Activated naive CD8-positive, alpha-beta T cell treated with anti-CD3 and anti-CD28 coated beads, Interleukin-2, amount 50 U/mL, for 16 hours (primary cell): ENCODE measurements at places on chromosomes 1 and 21.

GRCh38 chr1:112423207-112423606, 27.2 kb downstream of the CTTNBP2NL start:
- DNase-seq, result no peak

GRCh38 chr1:17570228-17570627, 30.7 kb downstream of the ARHGEF10L start:
- no peak for DNase-seq

DNA sequence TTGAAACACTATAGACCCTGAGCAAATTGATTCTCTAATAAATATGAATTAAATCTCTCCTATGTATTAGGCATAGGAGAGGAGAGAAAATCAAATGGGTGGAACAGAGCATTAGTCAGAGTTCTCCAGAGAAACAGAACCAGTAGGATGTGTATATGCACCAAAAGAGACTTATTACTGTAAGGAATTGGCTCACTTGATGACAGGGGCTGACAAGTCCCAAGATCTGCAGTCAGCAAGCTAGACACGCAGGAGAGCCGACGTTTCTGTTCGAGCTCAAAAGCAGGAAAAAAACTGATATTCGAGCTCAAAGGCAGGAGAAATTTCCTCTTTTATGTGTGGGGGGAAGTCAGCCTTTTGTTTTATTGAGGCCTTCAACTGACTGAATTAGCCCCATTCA, 259.2 kb upstream of the KAZN start:
- no peak for DNase-seq

DNA sequence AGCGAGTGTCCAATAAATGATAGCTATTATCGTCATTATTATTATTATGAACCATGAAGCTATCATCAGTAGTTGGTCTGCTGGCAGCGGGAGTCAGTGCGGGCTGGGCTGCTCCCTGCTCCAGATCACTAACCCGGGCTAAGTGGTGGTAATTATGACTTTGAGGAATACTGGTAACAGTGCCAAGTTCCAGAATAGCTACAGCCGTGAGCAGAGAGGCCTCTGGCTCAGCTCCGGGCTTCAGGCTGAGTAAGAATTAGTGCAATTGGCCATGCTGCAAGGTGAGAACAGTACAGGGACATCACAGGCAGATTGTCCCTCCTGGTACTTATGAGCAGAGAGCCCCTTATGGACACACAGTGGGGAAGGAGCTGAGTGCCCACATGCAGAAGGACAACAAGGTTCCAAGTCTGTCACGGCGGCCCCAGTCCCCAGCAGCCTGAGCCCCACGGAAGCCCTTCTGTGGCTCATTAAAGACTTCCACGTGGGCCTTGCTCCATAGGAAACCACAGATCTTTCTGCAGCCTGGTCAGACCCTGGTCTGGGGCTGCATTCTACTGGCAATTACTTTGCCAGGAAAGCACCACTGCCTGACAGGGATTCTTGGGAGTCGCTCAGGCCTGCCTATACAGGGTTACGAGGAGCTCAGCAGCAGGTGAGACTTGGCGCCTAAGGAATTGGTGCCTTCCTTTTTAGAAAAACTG, 235.1 kb downstream of the RRAGC start:
- no peak for DNase-seq

- DNase-seq, result no peak
Measured at GRCh38 chr1:12138196-12139168, 28.3 kb upstream of the TNFRSF1B start.

DNA sequence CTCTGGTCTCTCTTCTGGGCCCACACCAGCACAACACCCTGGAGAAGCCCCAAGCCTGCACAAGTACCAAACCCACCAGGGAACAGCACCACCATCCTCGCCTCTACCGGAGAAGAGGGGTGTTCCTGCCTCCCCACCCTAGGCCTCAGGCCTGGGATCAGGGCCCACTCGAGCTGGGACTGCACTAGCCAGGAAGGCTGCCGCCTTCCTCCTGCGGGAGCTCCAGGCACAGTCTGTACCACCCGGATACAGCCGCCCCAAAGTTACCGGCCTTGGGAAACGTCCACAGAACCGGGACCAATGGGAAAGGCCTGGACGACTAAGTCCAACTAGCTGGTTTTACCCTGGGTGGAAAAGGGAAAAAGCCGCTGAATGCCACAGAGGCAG, 3.4 kb downstream of the TAL1 start:
- no peak for DNase-seq

GRCh38 chr1:18529714-18530113, 49.0 kb downstream of the KLHDC7A start:
- DNase-seq, result no peak

DNA sequence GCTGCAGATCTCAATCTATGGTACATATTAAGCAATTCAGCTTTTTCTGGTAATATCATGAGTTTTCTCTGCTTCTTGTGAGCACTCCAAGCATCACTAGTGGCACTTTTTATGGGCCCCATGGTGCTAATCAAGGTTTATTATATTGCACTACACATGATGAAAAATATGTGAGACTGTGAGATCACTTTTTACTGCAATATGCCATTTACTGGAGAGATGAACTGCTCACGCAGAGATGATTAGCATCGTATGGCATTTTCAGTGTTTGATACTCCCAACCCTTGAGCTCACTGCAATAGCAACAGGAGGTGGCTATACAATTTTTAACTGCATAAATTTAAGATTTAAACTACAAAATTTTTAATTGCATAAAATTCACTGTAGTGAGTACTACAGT, 8.7 kb upstream of the KCNK1 start:
- DNase-seq, result no peak

- no peak for DNase-seq
Measured at GRCh38 chr1:116735246-116735645, 19.0 kb upstream of the CD2 start.

- DNase-seq, result no peak
Measured at GRCh38 chr1:83760226-83761021, 238.5 kb downstream of the TTLL7 start.

DNA sequence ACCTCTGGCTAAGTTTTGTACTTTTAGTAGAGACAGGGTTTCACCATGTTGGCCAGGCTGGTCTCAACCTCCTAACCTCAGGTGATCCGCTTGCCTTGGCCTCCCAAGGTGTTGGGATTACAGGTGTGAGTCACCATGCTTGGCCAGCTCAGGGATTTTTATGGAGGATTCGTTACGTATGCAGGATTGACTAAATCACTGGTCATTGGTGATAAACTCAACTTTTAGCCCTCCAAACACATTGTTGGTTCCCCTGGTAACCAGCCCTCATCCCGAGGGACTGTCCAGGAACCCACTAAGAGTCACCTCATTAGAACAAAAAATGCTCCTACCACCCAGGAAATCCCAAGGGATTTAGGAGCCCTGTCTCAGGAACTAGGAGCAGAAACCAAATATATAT, 40.4 kb downstream of the ST3GAL3 start:
- DNase-seq, result no peak

- DNase-seq, result no peak
Measured at GRCh38 chr1:221734187-221734586, 7.7 kb downstream of the DUSP10 start.

- no peak for DNase-seq
Measured at GRCh38 chr21:45057886-45058285, 16.5 kb upstream of the ADARB1 start.

DNA sequence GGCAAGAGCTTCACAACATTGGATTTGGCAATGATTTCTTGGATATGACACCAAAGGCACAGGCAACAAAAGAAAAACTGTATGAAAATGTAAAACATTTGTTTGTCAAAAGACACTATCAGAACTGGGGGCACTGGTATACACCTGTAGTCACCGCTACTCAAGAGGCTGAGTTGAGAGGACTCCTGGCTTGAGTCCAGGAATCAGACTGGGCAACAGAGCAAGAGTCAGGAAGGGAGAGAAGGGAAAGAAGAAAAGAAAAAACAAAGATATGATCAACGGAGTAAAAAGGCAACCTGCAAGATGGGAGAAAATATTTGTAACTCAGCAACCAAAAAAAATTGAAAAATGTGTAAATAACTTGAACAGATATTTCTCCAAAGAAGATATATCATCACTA, 6.0 kb upstream of the TUT4 start:
- DNase-seq, result no peak

DNA sequence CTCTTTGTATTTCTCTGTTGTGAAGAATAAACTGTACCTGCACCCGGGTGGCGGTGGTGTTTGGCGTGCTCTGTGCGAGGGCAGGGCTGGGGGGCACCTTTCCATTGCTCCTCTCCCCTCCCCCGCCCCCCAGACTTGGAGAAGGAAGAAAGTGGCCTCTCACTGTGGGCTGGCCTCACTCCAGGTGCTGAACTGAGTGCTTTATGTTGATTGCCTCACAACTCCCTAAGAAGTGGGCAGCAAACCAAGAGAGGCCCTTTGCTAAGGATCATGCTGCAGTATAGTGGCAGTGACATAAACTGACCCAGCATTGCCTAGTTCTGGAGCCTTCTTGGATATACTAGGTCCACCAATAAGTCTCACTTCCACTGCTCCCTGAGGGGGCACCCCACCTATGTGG, 20.2 kb downstream of the A3GALT2 start:
- no peak for DNase-seq

- no peak for DNase-seq
Measured at GRCh38 chr1:33093004-33093403, 12.1 kb downstream of the AZIN2 start.

DNA sequence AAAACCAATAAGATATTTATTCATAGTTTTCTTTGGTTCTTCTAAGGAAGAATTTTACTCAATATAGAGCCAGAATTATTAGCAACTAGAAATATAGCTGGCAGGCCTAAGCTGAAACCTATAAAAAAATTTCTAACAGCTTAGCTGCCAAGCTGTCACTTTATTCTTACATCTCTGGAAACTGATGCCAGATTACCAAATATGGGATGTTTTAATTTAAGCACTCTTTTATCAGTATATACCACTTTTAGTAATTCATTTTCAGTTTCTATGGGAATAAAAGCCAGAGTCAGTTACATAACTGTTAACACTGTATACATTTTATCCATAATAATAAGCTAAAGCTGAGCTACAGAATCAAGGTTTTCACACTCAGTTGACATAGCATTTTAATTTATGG, 68.7 kb upstream of the MPC2 start:
- DNase-seq, result no peak

- DNase-seq, result no peak
Measured at GRCh38 chr1:175536369-175536768, 207.0 kb downstream of the TNR start.

DNA sequence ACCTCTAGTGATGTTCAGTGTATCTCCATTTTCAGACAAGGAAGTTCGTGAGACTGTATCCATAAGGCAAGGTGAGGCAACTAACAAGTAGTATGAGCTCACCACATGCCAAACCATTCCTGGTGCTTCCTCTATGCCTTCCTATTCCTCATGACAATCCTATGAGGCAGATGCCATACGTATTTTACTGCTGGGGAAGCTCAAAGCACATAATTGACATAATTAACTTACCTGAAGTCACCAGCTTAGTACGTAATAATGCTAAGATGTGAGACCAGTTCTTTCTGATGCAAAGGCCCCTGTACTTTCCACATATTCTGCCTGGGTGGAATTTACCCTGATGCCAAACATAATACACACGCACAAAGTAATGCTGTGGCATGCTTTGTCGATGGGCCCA, 83.6 kb upstream of the NFIA start:
- no peak for DNase-seq

GRCh38 chr1:219582865-219583264, 30.0 kb downstream of the ZC3H11B start:
- no peak for DNase-seq

GRCh38 chr1:185843986-185844385, 109.8 kb downstream of the HMCN1 start:
- DNase-seq, result no peak

DNA sequence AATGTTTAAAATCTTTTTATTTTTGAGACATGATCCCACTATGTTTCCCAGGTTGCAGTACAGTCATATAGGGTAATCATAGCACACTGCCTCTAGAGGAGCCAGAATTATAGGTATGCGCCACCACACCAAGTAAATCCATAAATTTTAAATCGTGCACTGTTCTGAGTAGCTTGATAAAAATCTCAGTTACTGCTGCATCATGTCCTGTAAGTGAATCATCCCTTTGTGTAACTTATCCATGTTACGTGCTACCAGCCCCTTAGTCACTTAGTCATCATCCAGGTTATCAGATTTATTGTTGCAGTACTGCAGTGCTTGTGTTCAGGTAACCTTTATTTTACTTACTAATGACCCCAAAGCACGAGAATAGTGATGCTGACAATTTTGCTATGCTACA, 1770.9 kb downstream of the BRINP3 start:
- DNase-seq, result no peak

- no peak for DNase-seq
Measured at GRCh38 chr1:16226490-16227179, 10.3 kb downstream of the CPLANE2 start.

DNA sequence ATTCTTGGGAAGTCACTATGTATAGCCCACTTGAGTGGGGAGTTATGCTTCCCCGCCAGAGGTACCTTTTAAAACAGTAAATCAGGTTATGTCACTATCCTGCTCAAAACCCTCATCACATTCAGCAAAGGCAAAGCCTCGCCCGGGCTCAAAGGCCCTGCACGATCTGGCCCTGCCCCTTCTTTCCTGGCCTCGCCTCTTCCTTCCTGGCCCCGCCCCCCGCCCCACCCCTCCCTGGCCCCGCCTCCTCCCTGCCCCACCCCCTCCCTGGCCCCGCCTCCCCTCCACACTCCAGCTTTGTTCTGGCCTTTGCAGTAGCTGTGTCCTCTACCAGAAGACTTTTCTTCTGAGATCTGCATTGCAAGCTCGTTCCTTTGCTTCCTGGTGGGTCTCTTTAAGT, 6.6 kb downstream of the LDLRAD2 start:
- no peak for DNase-seq

DNA sequence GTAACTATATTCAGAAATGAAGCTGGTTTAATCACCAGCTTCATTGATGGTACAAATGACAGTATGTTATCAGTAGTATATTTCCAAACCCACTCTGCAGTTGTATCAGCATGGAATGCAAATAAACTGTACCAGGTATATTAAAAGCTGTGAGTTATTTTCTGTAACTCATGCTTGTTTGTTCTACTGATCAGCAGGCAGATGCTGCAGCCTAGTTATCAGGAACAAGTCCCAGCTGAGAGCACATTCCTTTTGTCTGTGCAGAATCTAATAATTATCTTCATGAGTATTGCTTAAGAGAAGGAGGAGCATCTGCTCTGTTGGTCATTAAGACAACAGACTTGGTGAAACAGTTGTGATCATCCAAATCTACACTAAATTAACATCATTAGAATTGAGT, 1331.1 kb downstream of the MRPL39 start:
- DNase-seq, result no peak

GRCh38 chr21:41681348-41681801, 85.5 kb downstream of the RIPK4 start:
- no peak for DNase-seq

DNA sequence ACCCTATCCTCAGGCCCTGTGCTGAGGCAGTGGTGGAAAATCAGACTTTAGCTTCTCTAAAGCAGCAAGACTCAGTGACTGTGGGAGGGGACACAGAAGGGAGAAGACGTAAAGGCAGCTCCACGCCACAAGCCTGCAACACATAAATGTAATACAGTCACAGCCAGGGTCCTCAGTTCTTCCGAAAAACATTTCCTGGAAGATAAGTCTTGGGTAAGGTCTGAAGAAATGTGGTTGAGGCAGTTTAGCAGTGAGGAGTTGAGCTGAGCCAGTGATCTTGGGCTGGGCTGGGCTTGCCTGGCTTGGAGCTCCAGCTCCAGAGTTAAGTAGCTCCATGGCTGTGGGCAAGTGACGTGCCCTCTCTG, 127.8 kb upstream of the ADAR start:
- no peak for DNase-seq

GRCh38 chr1:51559064-51559500, 40.0 kb upstream of the EPS15 start:
- DNase-seq, result no peak

GRCh38 chr1:193456811-193457280, 270.4 kb upstream of the B3GALT2 start:
- DNase-seq, result no peak

- DNase-seq, result no peak
Measured at GRCh38 chr1:157519451-157519850, 32.9 kb downstream of the FCRL5 start.
